ENCODE measurements at places on chromosomes 7 and 10.

- no peak for DNase-seq
These were observed 374.7 kb upstream of the VWC2 start for GRCh38 chr7:49398746-49399145.

DNA sequence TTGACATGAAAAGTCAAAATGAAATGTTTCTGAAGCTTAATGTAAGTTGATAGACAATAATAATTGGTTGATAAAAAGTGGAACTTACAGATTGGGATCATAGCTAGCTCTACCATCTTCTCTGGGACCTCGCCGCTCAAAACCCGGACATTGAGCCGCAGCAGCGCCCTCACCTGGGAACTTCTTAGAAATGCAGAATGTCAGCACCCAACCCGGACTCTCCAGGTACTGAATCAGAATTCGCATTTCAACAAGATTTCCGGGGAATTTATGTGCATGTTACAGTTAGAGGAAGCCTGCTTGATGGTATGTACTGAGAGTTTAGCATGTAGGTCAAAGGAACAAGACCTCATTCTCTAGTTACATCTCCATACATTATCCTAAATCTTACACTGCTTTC lies 36.7 kb upstream of the ABLIM1 start:
- no peak for DNase-seq

DNA sequence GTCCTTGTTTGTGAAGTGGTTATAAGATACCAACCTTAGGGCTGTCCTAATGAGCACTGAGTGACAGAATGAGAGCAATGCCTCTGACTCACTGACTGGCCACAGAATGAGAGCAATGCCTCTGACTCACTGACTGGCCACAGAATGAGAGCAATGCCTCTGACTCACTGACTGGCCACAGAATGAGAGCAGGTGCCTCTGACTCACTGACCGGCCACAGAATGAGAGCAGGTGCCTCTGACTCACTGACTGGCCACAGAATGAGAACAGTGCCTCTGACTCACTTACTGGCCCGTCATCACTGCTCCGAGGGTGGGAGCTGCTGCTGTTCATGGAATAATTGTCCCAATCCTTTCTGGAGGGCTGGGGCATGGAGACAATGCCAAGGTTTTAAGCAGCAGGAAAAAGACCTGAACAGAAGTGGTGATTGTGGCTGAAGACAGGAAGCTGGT lies 265.2 kb upstream of the PPP2R2D start:
- DNase-seq = no peak

- no peak for DNase-seq
These were observed 30.7 kb downstream of the PRF1 start for GRCh38 chr10:70571636-70572439.

DNA sequence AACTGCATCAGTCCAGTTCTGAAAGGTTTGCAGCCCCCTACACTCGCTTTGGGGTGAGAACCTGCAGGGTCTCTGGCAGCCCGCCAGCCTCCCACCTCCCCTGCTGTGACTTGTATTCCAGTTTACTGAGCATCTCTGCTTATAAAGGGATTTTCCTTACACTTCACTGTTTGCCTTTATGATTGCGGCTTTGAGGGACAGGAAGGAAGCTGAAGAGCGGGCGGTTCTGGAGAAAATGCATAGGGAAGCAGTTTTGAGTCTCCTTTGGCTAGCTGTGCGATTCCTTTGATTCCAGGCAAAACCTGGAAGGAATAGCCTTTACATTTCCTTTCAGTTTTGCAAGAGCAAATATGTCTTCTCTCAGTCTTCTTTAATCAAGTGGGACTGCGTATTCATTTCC lies 65.0 kb upstream of the TRIM8 start:
- no peak for DNase-seq

DNA sequence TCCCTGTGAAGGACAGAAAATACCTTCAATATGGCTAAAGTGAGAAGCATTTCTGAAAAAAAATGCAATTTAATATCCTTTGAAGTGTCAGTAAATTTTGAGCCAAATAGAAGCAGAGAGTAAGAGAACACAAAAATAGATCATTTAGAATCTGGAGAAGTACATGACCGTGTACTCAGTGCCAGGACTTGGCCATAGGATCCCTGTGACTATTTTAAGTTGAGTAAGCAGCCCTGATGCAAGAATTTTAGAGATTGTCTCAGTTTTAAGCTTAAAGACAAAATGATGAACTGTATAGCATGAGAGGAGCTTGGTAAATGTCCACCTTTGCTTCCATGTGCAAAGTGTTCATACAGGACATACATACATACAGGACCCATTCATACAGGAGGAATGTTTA lies 2.5 kb downstream of the PTER start:
- DNase-seq = no peak

DNA sequence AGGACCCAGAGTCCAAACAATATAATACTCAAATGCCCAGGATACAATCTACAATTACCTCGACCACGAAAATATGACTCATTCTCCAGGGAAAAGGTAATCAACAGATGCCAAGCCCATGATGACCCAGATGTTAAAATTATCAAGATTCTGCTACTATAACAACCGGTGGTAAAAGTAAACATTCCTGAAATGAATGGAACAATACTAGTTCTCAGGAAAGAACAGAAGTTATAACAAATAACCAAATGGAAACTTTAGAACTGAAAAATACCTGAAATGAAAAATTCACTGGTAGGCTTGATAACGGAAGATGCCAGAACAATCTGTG lies 34.1 kb upstream of the GUSB start:
- DNase-seq = no peak

DNA sequence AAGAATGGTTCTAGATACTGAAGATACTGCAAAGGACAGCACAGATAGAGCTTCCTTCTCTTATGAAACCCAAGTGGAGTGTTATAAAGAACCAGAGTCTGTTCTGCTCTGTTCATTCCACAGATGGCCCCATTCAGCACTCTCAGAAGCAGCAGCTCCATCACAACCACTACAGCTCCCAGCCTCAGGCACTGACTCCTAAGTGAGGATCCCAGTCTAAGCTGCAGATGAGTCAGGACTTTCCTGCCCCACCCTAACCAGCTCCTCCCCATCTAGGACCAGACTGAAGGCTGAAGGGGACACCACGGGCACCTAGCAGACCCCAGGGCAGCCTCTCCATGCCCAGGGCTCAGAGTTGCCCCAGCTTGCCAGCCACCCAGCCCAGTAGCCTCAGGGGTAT lies 379.8 kb downstream of the GRID1 start:
- DNase-seq = no peak

DNA sequence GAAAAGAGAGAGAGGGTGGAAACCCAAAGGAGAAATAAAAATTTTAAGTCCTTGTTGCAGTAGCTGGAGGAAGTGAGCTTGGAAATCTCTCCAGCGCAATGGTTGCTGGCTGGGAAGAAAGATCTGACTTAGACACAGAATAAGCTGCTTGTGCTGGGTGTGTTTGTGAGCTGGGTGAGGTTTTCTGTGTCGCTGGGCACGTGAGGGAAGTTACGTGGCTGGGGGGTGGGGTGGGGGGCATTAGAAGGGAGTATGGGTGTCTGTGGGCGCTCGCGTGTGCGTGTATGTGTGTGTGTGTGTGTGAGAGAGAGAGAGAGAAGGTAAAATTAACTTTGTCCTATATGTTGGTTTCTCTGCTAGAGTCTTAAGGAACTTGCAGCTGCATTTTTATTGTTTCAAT lies 11.6 kb downstream of the TCF7L2 start:
- DNase-seq = no peak

- DNase-seq = no peak
These were observed 3.7 kb upstream of the MCU start for GRCh38 chr10:72688208-72688651.

DNA sequence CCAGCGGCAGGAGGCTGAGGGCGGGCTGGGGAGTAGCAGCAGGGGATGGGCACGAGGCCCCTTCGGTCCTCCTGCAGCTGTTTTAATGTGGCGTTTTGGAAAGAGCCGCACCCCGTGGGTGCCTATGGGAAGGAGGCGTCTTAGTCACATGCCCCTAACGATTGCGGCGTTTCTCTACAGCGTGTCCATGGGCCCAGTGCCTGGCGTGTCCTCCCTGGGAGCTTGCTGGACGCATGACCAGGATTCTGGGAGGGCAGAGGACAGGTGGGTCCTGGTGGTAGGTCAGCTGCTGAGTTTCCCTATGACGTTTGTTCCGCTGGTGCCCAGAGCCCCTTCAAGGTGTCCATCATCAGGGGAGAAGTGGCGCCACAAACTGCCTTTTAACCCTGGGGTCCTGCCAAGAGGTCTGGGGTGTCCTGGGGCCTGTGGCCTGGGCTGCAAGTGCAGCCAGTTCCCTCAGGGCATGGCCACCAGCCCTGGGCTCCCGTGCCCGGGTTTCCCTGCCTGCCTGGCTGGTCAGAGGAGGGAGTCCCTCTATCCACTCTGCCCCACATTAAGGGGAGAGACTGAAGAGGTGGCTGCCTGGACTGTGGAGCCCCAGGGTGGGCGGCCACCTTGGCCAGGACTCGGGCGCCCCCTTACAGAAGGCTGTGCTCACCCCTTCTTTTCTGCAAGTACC lies 48.7 kb downstream of the PWWP2B start:
- DNase-seq = no peak

- no peak for DNase-seq
These were observed 603 bp upstream of the TWIST1 start for GRCh38 chr7:19117870-19118608.

DNA sequence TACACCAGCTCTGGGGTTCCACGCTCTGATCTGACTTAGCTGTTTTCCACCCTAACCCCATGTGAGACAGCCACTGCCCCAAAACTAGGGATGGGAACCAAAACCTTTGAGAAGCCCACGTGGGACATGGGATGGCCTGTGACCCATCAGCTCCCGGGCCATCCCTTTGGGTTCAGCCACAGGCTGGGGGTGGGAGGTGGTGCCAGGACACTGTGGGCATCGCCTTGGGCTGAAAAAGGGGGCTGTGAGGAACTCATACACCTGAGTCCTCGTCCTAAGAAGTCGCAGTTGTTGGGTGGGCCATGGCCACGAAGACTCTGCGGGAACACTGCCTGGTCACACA lies 379.1 kb downstream of the DNAJB6 start:
- DNase-seq = no peak

- DNase-seq = no peak
These were observed 10.2 kb downstream of the EN2 start for GRCh38 chr7:155467846-155468784.

GRCh38 chr10:97025613-97026242 lies 160.0 kb downstream of the SLIT1 start:
- DNase-seq = peak; percentile 16

DNA sequence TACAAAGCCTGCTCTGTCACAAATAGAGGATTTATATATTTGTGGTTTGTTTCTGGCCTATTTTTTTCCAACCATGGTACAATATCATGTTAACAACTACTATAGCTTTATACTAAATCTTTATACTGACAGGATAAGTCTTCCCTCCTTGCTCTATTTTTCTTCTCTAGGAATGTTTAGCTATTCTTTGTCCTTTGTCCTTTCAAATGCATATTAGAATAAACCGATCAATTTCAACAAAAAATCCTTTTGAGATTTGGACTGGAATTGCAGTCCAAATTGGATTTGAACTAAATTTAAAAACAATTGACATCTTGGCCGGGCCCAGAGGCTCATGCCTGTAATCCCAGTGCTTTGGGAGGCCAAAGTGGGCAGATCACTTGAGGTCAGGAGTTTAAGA lies 39.2 kb upstream of the CTTNBP2 start:
- DNase-seq = no peak

DNA sequence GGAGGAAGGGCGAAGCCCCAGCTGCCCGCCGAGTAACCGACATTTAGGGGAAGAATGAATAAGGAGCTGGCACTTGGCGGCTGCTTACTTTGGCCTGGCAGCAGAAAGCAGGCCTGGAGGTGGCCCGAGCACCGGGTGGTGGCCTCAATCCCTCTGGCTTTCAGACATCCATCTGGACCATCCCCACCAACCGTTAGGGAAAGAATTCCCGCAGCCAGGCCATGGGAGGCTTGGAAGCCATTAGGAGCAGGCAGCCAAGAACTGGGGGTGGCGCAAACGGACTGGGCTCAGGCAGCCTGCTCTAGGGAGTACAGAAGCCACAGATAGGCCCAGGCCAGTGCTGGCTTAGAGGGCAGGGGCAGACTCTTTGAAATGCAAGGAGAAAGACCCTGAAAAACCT lies 132.7 kb downstream of the NEURL1 start:
- no peak for DNase-seq

GRCh38 chr10:118562851-118563250 lies 32.6 kb downstream of the PRLHR start:
- no peak for DNase-seq

DNA sequence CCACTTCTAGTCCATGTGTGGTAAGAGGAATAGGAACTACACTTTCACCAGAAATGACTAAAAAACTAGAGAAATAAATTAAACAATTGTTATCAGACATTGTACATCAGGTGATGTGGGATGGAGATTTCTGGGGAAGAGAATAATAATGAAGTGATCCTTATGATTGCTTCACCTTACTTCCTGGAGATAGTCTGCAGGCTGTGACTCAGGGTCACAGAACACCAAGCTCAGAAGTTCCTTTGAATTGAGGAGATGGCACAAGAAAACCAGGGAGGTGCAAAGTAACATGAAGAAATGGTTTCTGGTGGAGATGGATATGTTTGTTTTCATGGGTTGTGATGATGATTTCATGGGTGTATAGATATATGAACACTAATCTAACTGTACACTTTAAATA lies 44.5 kb downstream of the ZWINT start:
- DNase-seq = no peak

- DNase-seq = no peak
These were observed 19.4 kb downstream of the SLK start for GRCh38 chr10:103986360-103986759.

GRCh38 chr7:95922191-95922590 lies 149.8 kb downstream of the DYNC1I1 start:
- DNase-seq = no peak

DNA sequence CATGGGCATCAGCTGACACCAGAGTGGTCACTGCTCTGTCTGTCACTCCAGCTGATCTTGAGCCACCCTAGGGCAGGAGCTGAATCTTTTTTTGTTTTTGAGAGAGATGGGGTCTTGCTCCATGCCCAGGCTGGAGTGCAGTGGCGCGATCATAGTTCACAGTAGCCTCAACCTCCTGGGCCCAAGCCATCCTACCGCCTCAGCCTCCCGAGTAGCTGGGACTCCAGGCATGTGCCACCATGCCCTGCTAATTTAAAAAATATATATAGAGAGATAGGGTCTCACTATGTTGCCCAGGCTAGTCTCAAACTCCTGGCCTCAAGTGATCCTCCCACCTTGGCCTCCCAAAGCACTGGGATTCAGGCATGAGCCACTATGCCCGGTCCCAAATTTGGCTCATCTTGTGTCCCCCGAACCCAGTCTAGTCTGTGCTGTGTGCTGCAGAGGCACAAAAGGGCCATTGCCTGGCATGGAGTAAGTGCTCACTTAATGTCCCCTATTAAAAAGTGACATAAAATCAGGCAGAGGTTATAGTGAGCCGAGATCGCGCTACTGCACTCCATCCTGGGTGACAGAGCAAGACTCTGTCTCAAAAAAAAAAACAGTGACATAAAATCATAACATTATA lies 8.1 kb upstream of the FZD9 start:
- no peak for DNase-seq

GRCh38 chr7:30934225-30934624 lies 22.6 kb downstream of the AQP1 start:
- DNase-seq = no peak

GRCh38 chr7:37912756-37913155 lies 3.9 kb downstream of the SFRP4 start:
- DNase-seq = no peak

Data from stimulated activated CD8-positive, alpha-beta memory T cell treated with anti-CD3 and anti-CD28 coated beads, Interleukin-7, amount 100 ng/mL, for 4 hours (primary cell).